ENCODE measurements at places on chromosomes 5 and 9.

GRCh38 chr5:92969191-92969780 is 611.7 kb downstream of the NR2F1-AS1 start:
- DNase-seq, result no peak

- DNase-seq, result no peak
Measured at GRCh38 chr5:43482490-43483297, 971 bp downstream of the TMEM267 start.

DNA sequence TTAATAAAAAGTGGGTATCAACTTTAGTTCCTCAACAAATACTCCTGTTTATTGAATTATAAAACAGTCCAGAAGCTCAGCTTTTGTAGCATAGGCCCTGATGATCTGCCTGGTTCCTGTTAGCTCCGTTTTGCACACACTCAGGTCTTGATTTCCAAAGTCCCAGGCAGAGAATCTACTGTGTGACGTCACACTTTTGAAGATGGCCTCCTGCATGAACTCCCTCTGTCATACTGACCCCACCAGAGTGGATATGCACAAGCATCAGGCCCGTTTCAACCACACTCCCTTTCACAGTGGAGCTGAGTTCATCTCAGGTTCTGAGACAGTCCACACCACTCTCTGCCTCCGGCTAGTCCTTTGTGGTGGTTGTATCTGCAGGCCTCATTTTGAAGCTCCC is 353.1 kb downstream of the PTPRD start:
- no peak for DNase-seq

DNA sequence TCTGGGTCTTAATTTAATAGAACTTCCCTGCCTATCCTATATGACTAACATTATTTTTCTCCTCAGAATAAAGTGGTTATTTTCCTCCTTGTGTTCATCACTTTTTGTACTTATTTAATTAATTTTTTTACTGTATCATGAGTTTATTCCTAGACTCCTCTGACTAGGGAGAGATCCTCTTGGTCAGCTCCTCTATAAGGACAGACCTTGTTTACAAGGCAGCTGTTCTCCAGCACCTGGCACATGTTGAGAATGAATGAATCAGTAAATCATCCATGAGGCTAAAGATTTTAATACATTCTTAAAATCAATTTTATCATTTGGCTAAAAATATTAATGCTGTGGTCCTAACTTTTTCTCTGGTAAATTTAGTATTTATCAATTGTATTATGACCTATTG is 139.8 kb downstream of the NUDT12 start:
- DNase-seq, result no peak

DNA sequence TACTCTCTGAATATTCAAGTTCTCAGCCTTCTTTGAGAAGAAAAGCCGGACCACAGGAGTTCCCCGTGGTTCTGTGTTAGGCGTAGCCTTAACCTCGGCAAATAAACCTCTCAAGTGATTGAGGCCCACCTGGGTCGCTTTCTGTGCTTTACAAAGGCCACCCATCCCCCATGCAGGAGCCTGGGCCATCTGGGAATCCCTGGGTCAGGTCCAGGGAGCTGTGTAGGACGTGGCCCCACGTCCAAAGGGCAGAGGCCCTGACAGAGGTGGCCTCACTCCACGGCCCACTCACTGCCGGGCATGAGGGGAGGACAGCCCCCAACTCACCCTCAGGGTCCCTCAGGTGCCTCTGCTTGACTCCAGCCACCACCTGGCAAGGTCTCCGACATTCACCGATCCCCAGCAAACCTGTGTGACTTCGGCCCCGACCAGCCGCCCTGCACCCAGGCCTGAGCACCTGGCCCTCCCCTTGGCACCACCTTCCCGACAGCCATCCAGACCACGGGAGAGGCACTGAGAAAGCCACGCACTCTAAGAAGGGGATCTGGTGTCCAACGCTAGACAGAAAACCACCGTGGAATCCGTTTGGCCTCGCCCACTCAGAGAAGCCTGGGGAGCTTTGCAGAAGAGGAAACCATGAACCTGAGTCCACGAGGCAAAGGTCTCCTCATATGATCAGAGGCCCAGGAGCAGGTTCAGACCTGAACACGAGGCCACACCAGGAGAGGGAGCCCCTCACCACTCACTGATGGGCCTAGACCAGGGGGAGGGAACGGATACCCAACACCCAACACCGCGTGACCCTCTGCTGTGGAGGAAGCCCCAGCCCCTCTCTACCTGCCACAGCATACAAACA is 4.5 kb downstream of the SLC12A7 start:
- no peak for DNase-seq

DNA sequence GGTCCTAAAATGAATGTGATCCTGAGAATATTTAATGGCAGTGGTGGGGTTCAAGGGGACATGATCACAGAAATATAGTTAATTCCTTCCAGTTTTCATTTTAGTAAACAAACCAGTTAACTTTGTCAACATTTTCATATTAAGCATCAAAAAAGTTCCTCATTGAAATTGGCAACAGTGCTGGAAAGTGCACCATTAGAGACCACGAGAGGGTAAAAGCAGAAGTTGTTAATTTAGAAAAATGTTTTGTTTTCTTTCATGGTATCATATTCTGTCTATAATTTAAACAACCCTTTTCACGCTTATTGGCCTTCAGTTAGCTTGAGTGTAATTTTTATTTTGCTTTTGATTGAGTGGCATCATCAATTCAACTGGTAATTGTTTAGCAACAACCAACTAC is 11.9 kb downstream of the GIN1 start:
- DNase-seq, result no peak

GRCh38 chr5:38330207-38330606 is 71.8 kb downstream of the EGFLAM start:
- DNase-seq, result no peak

DNA sequence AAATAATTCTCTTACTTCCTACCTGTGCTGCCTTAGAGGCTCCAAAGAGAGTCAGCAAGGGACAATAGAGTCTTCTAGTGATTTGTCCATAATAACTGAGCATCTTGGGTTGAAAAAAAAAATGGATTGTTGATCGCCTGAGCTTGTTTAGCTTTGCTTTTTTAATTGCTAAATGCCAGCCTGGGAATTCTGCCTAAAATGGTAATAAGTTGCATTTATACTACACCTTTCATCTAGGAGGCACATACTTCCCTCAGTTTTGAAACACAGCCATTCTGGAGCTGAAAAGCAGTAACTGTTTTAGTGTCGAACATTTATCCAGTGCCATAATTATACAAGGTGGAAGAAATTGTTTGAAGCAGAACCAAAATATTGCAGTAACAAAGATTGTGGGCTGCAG is 421.3 kb downstream of the CAAP1 start:
- no peak for DNase-seq

- no peak for DNase-seq
Measured at GRCh38 chr5:100623719-100624118, 88.5 kb downstream of the FAM174A start.

DNA sequence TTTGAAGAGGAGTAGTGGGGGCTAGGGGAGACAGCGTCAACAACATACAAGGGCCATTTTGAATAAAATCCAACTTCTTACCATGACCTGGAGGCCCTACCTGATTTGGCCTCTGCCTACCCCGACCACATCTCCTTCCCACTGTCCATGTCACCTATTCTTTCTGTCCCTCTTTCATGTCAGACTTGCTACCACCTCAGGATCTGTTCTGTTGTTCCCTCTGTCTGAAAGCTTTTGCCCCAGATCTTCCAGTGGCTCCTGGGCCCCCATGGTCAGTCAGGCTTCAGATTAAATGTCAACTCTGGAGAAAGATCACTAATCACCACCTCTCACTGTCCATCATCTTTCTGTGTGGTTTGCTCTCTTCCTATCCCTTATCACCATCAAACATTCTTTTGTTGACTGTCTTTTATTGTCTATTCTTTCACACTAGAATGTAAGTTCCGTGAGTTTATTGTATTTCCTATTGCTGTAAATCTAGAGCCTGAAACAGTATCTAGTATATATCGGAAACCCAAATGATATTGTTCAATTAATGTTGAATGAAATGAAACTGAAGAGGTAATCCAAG is 31.2 kb upstream of the APC start:
- DNase-seq, result no peak

DNA sequence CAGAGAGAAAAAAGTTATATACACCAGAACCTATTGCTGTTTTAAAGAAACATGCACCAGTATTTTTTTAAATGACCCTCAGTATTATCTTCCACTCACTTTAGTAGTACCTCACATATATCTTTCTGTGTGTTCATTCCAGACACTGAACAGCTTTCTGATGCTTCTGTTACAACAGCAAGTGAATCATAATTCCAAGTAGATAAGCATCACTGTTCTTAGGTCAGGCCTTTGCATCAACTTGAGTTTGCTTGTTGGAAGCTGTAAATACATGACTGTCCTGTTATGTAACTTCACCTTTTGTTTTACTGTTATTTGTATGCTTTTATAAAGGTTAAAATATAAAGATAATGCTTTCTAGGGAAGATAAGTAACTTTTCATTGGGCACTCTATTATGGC is 184.4 kb downstream of the ISL1 start:
- DNase-seq, result no peak

DNA sequence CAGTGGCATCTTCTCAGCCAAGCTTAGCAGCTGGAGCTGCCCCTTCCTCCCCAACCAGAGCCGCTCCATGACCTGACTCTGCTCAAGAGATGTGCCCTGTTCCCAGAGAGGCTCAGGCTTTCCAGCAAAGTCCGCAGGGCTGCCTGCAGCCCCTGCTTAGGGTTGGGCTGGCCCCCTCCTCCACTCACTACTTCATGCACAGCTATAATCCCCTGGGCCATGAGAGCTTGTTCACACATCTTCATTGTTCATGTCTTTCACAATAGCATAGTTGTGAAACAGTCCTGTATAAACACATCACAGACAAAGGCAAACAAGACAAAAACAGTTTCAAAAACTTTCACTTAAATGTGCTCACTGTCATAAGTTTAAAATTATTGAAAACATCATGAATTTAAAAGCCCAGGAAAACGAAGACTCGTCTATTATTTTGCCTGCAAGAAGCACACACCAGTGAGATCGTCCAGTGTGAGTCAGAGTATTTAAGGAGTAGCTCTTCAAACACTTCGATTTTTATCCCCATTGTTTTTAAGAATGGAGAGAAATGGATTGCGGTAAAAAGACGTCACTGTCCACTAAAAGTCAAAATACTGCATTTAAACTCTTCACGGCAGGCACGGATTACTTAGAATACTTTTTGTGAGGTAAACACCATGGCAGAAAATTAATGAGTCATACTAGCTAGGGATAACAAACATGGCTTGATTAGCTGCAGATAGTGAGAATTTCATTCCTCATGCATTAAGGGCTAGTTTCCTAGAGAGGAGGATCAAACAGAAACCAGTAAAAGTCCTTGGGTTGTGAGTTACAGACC is 40.7 kb upstream of the S1PR3 start:
- no peak for DNase-seq

DNA sequence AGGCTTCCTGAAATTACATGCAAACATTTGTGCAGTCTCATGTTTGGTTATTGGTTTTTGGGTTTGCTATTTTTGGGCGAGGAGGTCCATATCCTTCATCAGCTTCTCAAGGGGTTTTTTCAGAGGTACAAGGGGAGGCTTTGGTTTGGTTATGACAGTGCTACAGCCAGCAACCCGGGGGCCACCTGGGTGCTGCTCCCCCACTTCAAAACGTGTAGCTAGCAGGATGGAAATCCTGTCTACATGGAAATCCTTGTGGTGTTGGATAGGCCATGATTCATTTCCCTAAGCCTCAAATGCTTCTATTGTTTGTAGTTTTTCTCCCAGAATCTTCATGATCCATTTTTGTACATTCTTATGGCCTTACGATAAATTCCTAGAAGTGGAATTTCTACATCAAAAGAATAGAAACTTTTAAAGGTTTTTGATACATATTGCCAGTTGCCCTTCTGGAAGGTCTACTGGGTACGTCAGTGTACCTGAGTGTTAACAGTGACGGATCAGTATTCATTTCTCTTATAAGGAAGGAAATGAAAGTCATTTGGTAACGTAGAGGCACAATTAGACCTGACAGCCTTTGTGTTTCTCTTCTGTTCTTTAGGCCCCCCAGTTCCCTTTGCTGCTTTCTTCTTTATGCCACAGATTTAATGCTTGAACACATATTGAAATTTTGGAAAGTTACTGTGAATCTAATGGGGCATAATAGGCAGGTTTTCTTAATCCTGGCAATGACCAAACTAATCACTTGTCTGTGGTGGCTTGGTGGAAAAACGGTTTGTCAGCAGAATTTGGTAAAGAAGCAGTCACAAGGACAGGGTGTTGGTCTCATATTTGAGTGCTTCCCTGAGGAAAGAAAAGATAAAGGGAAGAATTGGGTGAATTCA is 69.7 kb upstream of the ABL1 start:
- DNase-seq, result no peak

DNA sequence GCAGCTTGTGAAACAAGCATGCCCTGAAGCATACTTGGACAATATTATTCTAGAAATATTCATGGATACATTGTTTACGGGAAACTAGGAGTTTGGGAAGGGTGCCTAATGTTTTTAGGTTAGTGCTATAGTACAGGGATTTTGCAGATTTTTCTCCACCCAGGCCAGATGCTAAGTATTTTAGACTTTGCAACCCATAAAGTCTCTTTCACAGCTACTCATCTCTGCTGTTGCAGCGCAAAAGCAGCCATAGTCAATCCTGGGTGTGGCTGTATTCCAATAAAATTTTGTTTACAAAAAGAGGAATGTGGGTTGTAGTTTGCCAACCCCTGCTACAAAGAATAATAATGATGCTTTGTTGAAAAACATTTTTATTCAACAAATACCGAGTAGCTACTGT is 106.2 kb downstream of the CEMIP2 start:
- no peak for DNase-seq

- DNase-seq, result no peak
Measured at GRCh38 chr5:64210866-64211265, 45.2 kb downstream of the RNF180 start.

DNA sequence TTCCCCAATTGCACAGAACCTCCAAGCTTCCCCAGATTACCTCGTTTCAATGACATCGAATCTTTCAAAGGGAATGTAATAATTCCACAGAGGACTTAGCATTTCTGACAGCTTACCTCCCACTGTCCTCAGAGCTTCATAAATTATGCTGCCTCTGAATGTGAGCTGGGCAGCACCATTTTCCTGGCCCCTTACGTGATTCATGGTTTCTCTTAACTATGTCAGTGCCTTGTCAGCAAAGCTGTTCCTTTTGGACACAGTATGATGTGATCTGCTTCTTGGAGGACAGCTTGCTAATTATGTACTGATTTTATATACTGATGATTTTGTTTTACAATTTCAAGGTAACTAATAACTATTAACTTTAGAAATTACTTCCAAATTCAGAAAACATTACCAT is 27.7 kb upstream of the SSBP2 start:
- DNase-seq, result no peak

DNA sequence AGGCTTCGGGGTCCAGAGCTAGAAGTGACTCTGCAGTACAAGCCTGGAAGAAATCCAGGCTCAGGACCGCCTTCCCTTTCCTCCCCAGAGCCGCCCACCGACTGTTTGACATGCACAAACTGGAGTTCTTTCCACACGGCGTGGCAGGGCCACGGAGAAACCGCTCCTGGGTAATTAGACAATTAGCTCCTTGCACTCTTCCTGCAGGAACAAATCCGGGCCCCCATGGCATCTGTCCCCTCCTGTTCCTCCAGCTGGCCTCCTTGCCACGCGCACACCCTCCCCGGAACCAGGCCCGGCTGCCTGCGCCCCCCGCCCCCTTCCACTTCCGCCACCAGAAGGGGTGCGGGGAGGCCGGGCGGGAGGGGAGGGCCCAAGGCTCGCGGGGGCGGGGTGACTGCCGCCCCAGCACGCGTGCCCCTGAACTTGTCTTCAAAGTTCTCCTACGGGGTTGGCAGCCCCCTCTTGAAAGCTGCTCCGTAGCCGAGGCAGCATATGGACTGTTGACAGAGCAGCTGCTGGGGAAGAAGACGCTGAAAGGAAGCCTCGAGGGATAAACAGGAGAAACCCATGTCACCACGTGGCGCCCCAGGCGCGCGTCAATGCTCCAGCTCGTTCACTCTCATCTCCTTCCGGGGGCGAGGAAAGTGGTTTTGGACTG is 74.3 kb downstream of the SEC61B start:
- DNase-seq, result peak; percentile 63
